ENCODE measurements at places on chromosomes 12 and 14.

GRCh38 chr14:42470427-42470719, 863.7 kb downstream of the LRFN5 start:
- no peak for DNase-seq

DNA sequence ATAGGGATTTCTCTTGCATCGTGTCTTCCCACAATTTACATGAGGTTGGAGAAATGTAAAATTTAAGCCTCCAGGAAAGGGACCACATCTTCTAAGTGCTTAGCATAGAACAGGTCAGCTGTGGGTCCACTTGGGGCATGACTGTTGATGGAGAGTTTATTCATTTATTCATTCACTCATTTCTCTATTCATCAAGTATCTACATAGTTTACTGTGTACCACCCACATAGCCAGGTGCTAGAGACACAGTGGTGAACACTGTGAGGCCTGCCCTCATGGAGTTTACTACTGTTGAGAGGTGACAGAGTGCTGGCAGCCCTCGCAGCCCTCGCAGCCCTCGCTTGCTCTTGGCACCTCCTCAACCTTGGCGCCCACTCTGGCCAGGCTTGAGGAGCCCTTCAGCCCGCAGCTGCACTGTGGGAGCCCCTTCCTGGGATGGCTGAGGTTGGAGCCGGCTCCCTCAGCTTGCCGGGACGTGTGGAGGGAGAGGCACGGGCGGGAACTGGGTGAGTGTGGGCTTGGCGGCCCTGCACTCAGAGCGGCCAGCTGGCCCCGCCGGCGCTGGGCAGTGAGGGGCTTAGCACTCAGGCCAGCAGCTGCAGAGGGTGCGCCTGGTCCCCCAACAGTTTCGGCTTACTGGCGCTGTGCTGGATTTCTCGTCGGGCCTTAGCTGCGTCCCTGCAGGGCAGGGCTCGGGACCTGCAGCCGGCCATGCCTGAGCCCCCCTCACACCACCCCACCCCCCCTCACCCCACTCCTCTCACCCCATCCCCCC, 1.7 kb upstream of the JPH4 start:
- DNase-seq: no peak

GRCh38 chr12:108375986-108376663, 37.0 kb upstream of the CMKLR1 start:
- DNase-seq: no peak

DNA sequence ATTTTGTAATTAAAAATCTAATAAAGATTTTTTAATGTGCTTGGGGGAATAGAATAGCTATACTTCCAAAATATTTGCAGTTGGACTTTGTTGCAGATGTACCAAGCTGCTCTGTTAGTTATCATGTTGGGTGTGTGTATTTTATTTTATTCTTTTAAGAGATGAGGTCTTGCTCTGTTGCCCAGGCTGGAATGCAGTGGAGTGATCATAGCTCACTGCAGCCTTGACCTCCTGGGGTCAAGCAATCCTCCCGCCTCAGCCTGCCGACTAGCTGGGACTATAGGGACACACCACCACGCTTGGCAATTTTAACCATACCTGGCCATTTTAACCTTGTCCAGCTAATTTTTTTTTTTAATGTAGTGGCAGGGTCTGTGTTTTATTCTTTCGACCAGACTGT, 54.7 kb upstream of the MAP1LC3B2 start:
- no peak for DNase-seq

GRCh38 chr12:110745542-110746284, 3.0 kb upstream of the PPP1CC start:
- DNase-seq: no peak

- DNase-seq: peak; percentile 76
These were observed 838 bp upstream of the ERBB3 start for GRCh38 chr12:56078931-56079722.

DNA sequence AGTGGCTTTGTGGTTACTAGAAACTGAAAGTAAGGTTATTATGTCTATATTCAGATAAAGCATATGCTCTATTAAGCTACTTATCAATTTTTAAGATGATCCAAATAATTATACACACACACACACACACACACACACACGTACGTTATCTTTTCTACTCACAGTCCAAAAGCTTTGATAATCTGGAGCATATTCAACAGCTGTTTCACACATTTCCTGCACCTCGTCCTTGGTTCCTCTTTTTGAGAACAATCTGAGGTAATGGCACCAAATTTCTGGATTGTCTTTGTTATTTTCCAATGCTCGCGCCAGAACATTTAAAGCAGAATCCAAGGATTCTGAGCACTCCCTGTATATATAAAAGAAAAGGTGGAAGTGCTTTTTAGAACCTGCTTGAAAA, 37.5 kb downstream of the ZFC3H1 start:
- DNase-seq: no peak

DNA sequence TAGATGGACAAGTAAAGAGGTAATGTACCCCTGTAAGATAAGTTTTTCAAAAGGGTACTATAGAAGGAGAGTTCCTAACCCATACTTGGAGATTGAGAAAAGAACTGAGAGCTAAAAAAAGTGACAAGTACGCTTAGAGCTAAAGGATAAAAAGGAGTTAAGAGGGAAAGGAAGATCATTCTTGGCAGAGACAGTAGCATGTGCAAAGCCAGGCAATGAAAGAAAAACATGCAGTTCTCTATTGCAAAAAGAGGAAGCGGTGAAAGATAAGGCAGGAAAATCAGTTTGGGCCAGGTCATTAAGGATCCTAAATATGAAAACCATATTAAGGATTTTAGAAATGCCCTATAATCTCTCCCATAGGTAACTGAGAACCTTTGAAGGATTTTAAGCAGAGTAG, 500.4 kb upstream of the GARIN6 start:
- no peak for DNase-seq

- no peak for DNase-seq
These were observed 400.2 kb upstream of the OR4E1 start for GRCh38 chr14:22073801-22074200.

DNA sequence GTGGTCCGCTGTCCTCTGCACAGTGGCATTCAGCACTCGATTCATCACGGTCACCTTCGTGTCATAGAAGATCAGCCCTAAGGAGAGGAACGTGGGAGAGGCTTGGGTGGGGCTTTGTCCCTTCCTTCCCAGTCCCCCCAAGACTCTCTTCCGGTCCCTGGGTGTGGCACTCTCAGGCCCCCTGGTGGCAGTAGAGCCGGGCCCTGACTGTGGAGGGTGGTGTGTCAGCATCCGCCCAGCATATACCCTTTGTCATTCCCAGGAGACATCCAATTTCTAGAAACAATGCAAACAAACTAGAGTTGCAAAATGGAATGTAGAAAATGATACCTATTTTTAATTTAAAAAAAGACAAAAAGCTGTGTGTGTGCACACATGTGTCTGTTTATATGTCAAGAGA, 45.0 kb downstream of the TRAFD1 start:
- no peak for DNase-seq

DNA sequence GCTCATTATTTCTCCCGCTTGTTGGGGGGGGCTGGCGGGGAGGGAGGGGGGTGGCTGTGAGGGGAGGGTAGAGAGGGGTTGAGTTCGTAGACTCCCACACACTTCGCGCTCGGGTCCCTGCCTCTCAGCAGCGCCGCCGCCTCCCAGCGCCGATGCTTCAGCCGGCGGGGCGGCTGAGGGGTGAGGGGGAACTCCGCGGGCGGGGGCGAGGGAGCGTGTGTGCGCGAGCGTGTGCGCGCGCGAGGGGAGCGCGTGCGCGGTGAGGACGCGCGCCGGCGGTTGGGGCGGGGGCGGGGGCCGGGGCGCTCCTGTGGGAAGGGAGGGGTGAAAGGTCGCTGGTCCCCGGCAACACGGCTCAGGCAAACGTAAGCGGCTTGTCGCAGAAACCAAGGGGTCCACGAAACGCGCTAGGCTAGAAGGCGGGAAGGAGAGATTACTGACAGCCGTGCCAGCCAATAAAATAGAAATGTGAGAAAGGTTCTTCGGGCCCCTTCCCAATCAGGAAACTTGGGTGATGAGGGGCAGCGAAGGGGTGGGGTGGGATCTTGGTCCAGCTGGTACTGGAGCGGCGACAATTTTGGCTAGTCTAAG, 343 bp upstream of the NOVA1 start:
- peak; percentile 57 for DNase-seq

DNA sequence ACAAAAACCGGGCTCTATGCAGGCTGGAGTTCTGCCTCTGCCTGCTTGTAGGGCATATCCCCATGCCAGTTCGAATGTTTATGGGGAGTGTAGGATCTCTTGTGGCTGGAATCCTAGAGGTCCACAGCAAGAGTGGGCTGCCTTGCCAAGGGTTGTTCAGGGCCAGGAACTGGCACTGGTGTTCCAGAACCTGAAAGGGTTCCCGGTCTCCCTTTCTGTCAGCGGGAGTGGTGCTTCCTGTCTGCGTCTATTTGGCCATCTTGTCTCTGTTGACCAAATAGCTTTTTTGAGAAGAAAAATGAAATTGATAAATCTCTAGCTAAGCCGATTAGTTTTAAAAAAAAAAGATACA, 17.8 kb downstream of the OLR1 start:
- no peak for DNase-seq

GRCh38 chr12:117152793-117153775, 37.2 kb downstream of the FBXO21 start:
- DNase-seq: no peak

DNA sequence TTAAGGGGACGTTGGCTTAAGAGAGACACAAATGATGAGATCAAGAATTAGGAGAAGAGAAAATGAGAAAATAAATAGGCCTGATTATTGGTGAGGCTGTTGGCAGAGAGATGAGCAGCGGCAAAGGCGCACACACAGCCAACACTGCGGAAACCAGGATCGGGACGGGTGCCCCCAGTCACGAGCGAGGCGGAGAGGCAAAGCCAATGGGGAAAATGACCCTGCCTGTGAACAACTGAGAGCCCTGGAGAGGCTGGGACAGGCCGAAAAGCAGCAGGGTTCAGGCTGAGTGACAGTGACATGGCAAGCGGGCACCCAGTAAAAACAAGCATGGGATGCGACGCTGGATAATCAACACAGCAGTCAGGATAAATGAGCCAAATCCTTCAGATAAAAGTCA, 21.0 kb downstream of the SLC15A4 start:
- DNase-seq: no peak

DNA sequence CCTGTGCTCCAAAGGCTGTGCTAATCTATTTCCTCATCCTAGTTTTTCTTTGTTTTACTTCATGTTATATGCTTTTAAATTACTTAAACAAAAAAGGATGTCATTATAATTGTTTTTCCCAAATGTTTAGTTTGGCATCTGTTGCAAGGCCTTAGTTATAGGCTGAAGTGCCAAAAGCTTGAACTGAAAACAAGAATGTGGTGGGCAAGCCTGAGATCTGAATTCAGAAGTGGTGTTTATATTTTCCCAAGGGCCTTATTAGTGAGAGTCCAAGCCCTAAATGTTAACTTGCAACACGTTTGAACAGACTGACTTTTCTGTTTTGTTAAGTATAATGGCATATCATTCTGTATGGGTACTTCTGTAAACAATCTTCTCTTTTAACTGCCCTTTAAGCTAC, 326.8 kb downstream of the CCDC91 start:
- DNase-seq: no peak

DNA sequence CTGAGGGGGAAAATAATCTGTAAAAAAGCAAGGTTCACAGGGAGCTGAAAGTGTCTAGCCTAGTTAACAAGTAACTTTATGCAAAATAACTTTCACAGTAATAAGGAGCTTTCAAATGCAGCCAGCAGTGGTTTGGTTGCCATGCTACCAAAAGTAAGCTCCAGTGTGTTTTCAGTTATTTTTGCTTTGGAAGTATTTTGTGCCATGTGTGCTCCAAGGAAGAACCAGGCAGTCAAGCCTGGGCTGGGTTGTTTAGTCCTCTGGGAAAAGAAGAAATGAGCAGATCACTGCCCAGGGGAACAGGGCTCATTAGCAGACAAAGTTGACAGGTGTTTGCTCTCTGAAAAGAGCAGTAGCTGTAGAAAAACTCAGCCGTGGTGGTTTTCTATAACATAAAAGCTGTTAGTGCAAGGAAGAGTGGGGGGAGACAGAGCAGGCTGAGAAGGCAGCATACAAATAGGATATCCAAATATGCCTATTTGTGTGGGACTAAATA, 92.8 kb upstream of the TMTC2 start:
- DNase-seq: no peak

- no peak for DNase-seq
These were observed 40.0 kb upstream of the TESC start for GRCh38 chr12:117139025-117139717.

GRCh38 chr14:68788996-68789820, 3.7 kb downstream of the ZFP36L1 start:
- DNase-seq: peak; percentile 64

DNA sequence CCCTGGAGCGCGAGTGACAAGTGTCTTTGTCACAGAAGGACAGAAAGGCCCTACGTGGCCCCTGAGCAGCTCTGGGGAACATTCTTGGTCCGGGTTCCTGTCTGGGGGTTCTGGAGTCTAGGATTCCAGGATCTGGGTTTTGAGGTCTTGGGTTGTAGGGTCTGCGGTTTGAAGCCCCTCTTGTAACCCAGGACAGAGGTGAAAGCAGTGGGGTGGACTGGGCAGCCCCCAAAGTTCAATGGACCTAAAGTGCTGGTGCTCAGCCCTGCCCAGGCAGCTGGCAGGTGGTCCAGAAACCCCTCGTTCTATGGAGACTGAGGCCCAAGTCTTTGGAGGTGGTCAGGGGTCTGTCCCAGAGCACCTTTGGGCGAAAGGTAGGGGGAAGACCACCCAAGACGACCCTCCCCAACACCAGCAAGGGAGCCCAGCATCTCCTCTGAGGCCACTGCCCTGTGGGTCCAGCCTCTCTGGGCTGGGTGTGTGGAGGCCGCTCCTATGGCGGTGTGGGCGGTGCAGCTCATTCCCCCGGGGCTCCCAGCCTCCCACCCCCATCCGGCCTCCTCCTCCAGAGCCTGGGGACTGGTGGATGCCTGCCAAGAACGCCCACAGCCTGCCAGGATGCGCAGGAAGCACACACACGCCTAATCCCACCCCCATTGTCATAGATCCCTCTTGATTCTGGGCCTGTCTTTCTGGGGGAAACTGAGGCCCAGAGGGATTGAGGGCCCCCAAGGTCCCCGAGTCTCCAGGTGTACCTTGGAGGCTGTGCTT, 30.2 kb upstream of the ANKRD9 start:
- peak; percentile 71 for DNase-seq

DNA sequence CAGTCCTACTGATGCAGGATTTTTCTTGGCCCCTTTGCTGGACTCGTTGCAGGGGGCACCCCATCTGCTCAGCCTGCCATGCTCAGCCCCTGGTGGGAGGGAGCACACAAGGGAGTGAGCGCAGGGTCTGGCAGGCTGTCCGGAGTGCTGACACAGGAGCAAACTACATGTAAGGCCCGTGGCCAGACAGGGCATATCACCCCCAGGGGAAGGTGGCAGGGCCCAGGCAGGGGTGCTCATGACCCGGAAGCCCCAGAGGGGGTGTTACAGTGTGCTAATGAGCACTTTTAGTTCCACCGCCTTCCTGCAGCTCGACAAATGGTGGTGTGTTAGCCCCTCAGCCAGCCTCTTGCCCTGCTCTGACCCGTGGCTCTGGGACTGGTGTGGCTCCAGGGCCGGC, 645.6 kb upstream of the TMEM132C start:
- no peak for DNase-seq

DNA sequence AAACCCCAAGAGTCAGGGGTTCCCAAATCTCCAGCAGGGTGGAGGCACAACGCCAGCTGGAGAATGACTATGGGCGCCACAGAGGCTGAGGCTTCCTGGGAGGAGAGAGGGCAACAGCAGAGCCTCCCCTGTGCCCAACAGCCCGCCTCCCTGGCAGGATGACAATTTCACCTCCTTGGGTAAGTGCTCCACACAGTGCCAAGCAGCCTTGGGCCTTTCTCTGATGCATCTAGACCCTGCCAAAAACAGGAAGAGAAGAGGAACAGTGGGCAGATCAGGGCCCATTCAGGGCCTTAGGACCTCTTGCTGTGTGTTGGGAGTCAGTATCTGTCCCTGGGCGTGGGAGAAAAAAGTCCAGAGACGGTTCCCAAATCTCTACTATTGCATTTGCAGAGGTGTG, 5.0 kb upstream of the OR10P1 start:
- DNase-seq: no peak

GRCh38 chr12:57111031-57111734, at the start of gene STAT6:
Gene STAT6, minus strand, starts transcription at chr12:57111362. Its CDS starts 3,084 bp downstream, at chr12:57108278.
- peak; percentile 93 for DNase-seq
